Sigmoid colon (tissue), 7 donors: ENCODE measurements at places on chromosomes 13 and 19. TPM values are rescaled to one million over a fixed set of nuclear protein-coding genes. Genes with fewer than 3 reads are reported as not detected.

GRCh38 chr19:11555246-11555645 is 3.8 kb downstream of the ELOF1 start:
- no peak overlapping the region for H3K4me3 ChIP-seq
- peaks cover 58% of the 10 kb centered on the region for H3K4me1 ChIP-seq
- no peak for DNase-seq
- peaks cover 8% of the 10 kb centered on the region for H3K36me3 ChIP-seq
- no peak overlapping the region for H3K27ac ChIP-seq
- no peaks in the 10 kb centered on the region for H3K27me3 ChIP-seq

- H3K27me3 ChIP-seq: no peaks in the 10 kb centered on the region
- no peaks in the 10 kb centered on the region for H3K36me3 ChIP-seq
- DNase-seq: no peak
- no peaks in the 10 kb centered on the region for H3K4me1 ChIP-seq
Observed at GRCh38 chr13:77306458-77306857, 20.4 kb downstream of the MYCBP2 start.

Gene SLAIN1
- 6.5 TPM for total RNA-seq

DNA sequence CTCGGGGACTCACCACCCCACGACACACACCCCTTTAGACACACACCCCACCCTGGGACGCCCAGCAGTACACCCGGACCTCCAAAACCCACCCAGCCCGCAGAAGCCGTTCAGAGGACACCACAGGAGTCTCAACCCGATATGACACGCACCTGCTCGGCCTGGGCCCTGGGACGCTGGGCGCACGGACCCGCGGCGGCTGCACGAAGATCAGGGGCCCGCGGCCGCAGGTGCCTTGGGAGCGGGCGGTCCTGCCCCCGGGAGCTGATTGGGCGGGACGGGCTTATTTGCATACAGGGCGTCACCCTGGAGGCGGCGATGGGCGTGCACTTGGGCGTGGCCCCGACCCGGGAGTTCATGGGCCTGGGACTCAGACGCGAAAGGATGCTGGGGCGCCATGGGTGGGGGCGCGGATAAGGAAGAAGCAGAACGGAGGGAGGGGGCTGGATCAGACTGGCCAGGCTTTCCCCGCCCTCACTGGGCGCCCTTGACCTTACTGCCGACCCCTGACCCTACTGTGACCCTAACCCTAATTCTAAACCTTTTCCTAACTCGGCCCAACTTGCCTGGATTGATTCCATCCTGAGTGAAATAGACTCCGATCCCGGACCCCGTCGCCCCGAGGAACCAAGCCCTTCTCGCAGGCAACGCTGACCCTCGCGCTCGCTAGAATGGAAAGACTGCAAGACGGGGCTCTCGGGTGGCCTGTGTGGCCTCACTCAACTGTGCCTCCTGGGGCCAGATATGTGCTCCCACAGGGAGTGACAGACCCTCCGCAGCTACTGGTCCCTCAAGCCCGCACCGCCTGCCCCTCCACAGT is at the start of gene MEF2B:
Gene MEF2B, minus strand, starts transcription at position 211 of the 820 bp plus-strand sequence. CDS start 19,528 bp downstream, outside the sequence.
- H3K4me1 ChIP-seq: peaks cover 9% of the 10 kb centered on the region
- peaks cover 13% of the 10 kb centered on the region for H3K27me3 ChIP-seq
- H3K36me3 ChIP-seq: no peaks in the 10 kb centered on the region

Gene ZNF792
- total RNA-seq: 3.9 TPM

DNA sequence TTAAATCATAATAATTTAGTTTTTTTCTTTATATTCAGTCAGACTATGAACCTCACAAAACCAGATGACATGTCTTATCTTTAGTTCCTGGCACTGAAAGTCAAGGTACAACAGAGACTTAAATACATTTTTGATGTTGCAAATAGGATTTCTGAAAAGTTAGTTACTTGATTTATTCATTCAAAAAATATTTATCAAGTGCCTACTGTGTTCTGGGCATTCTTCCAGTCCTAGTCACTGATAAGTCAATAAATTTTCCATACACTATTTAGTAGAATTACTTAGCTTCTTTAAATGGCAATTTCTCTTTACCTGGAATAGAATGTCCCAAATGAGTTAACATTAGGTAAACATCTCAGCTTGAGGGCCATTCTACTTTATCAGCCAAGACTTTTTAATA is 938.3 kb upstream of the PCDH9 start:
- H3K4me1 ChIP-seq: no peaks in the 10 kb centered on the region
- no peak for DNase-seq
- H3K4me3 ChIP-seq: no peak overlapping the region

GRCh38 chr19:11093689-11094238 is 4.5 kb downstream of the LDLR start:
- no peaks in the 10 kb centered on the region for H3K36me3 ChIP-seq
- no peak overlapping the region for H3K4me3 ChIP-seq
- peak overlapping the region; percentile 94 for H3K27ac ChIP-seq
- no peak for DNase-seq
- peaks cover 43% of the 10 kb centered on the region for H3K4me1 ChIP-seq

- peaks cover 13% of the 10 kb centered on the region for H3K4me1 ChIP-seq
- no peak overlapping the region for H3K27ac ChIP-seq
- DNase-seq: no peak
- H3K4me3 ChIP-seq: no peak overlapping the region
- H3K27me3 ChIP-seq: no peaks in the 10 kb centered on the region
Observed at GRCh38 chr13:51684076-51684475, 99.8 kb downstream of the WDFY2 start.

DNA sequence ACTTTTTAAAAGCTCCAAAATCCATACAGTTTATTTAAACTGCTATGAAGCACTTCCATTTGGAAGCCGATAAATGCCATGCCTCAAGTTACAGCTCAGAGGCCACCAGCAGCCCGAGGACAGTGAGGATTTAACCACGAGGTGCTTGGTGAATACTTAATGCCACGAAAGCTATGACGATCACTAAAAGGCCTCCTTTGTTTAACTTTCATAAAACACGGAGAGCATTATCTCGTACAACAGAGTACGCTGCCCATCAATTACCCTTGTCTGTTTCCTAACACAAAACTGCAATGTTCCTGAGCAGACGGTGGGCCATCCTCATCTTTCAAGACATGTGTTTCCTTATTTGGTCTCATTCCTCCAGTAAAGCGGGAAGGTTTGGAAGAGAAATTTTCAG is 58.4 kb downstream of the PEPD start:
- DNase-seq: no peak
- H3K27ac ChIP-seq: no peak overlapping the region
- H3K36me3 ChIP-seq: no peaks in the 10 kb centered on the region
- H3K4me3 ChIP-seq: no peak overlapping the region
- H3K4me1 ChIP-seq: no peaks in the 10 kb centered on the region
- H3K27me3 ChIP-seq: no peaks in the 10 kb centered on the region

Gene PEX11G
- 4.8 TPM for total RNA-seq
